SK-MEL-5 (cell line): ENCODE measurements at places on chromosomes 12 and 14.
A peak's percentile ranks its signal among the peaks of the same experiment; 100 is the strongest.

- DNase-seq: no peak
Observed at GRCh38 chr12:92242907-92243306, 97.3 kb upstream of the BTG1 start.

DNA sequence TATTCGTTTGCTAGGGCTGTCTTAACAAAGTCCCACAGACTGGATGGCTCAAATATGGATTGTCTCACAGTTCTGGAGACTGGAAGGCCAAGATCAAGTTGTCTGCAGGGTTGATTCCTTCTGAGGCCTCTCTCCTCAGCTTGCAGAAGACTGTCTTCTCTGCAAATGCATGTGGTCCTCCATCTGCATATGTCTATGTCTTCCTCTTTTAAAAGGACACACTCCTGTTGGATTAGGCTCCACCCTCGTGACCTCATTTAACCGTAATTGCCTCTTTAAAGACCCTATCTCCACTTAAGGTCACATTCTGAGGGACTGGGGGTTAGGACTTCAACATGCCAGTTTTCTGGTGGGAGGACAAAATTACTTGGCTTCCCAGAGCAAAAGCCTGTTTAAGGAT lies 123.3 kb downstream of the SLC38A6 start:
- no peak for DNase-seq

DNA sequence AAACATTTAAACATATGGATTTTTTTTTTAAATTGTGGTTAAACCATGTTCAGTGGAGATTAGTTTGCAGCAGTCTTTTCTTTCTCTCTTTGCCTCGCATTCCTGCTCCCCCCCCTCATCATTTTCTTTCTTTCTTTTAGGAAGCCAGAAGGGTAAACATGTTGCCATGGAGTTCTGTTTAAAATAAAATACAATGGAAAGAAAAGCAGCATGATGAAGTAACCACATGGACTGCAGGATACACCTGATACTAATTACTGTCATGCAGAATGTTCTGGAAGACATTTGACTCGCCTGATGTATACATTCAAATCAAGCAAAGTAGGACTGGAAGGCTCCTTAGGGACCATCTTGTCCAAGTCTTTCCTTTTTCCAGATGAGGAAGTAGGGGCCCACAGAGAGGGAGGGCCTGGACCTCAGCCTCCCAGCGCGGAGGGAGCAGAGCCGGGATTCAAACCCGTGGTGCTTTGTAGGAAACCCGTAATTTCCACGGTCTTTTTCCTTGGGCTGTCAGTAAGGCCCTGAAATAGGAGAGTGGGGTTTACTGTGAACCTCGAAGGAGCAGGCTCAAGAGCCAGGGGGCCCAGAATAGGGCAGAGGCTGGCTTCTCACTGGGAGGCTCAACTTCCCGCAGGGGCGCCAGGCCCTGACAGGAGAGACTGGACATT lies 2.4 kb upstream of the MEG3 start:
- no peak for DNase-seq

DNA sequence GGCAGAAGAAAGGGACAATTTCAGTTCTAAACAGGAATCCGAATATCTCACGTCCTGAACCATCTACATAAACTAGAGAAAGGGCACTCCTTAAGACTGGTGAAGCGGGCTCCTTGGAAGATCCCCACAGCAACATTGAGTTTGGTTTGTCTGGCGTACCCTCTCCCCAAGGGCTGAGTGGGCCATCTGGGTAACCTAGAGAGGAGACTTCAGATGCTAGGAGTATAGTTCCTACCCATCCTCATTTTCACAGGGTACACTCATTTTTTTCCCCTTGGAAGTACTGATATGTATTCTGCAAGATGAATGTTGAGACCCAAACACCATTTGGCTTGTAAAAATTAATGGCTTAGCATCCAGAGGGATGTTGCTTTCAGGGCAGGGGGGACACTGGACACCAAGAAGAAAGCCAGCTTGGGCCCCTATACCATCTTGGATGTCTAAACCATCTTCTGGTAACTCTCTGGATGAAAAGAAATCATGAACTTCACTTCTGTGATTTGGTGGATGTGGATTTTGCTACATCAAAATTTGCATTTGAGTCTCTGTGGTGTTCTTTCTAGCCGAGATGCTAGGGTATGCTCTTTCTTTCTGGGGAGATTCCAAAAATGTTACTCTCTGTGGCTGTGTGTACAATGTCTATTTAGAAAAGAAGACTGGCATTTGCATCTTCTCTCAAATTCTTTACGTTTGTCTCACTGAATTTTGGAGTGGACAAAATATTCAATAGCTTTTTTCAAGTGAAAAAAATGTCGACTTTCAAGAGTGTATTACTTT lies 97.7 kb downstream of the ETV6 start:
- DNase-seq: no peak

DNA sequence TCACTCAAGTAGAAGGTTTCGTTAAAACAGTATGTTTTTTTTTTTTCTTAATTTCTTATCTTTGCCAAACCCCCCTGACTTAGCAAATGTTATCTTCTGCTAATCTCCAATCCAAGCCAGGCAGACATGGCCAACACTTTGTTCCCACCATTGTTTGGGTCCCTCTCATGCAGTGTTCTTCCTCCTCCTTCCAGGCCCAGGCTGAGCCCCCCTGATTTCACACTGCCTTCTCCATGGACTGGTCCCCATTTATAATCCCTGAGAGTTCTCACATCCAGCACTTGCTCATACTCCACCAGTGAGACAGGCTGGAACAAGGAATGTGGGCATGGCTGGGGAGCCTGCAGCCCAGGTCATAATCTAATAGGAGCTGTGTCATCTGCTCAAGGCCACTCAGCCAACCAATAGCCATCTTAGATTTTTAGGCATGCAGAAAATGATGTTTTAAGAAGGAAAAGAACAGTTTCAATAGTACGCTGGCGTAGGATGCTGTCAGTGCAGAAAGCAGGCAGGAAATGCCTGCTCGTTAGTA lies 238.4 kb upstream of the CCDC196 start:
- no peak for DNase-seq

GRCh38 chr12:92493816-92494215 lies 209.0 kb upstream of the PLEKHG7 start:
- DNase-seq: peak; percentile 32

DNA sequence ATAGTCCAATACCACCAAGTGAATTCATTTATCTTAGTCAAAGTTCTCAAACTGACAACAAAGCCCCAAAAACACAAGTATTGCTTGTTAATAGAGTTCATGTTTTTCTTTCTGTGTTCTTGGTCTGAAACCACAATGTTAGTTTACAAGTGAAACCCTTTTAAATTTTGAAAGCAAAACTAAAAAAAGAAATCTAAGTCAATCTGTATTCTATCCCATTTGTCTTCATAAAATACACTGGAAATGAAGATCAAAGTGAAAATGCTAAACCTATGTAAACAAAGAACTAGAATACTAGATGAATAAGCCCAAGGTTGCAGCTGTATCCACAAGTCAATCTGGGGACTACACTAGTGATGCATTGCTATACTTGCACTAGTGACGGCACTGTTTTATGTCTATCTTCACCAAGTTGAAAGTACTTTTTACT lies 10.4 kb downstream of the MAP4K5 start:
- no peak for DNase-seq
